MM.1S (cell line): ENCODE measurements at places on chromosomes 1 and 21.

DNA sequence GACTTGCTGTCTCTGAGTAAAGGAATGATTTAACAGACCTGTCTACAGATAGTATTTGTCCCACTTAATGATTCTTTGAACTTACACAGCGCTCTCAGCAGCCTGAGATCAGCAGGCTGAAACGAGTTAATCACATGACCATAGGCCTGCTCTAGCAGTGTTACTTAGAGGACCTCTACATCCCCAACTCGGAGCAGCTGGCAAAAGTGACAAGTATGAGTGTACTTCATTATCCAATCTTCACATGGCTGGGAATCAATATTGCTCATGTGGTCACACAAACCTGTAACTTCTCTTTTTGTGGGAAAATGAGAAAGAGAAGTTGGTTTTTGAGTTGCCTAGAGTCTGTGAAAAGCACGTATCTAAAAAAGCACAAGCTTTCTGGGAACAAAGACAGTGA is 11.4 kb upstream of the ATP13A2 start:
- no peak for DNase-seq
- H3K4me1 ChIP-seq: peaks cover 30% of the 10 kb centered on the region
- H3K36me3 ChIP-seq: peaks cover 18% of the 10 kb centered on the region
- no peak overlapping the region for H3K4me3 ChIP-seq
- H3K27me3 ChIP-seq: no peaks in the 10 kb centered on the region

DNA sequence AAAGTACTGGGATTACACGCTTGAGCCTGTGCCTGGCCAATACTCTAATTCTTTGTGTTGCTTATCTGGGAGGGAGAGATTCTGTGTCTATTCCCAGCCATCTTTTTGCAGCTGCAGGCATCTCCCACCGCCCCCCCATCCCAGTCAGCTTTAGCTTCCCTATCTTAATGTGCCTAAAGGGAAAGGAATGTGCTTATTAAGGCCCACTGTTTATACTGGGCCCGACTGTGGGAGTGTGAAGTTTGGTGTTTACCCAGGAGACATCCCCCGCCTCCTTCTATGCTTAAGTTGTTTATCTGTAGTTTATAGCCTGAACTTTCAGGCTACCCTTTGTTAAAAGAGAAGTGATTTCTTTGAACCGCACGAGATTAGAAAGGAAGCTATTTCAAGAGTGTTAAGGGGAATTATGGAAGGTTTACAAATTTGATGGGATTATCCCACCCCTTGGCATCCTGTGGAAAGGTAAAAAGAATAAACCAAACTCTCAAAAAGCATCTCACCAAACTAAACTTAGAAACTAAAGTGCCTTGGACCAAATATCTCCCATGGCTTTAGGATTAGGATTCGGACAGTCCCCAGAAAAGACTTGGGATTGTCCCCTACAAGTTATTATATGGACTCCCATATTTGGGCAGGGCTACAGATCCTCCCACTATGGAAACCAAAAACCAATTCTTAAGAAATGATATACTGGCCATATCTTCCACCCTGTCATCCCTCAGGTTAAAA is 25.5 kb upstream of the ZNF496 start:
- no peak overlapping the region for H3K27ac ChIP-seq
- DNase-seq: no peak
- no peaks in the 10 kb centered on the region for H3K27me3 ChIP-seq
- H3K36me3 ChIP-seq: no peaks in the 10 kb centered on the region
- no peaks in the 10 kb centered on the region for H3K4me1 ChIP-seq

GRCh38 chr1:10591010-10591409 is 116.3 kb downstream of the PEX14 start:
- H3K27me3 ChIP-seq: no peaks in the 10 kb centered on the region
- no peak overlapping the region for H3K27ac ChIP-seq
- DNase-seq: no peak
- no peaks in the 10 kb centered on the region for H3K4me1 ChIP-seq
- no peak overlapping the region for H3K4me3 ChIP-seq

GRCh38 chr1:77263708-77264107 is 18.1 kb upstream of the AK5 start:
- H3K27me3 ChIP-seq: no peaks in the 10 kb centered on the region
- no peak overlapping the region for H3K27ac ChIP-seq
- H3K4me3 ChIP-seq: no peak overlapping the region
- no peaks in the 10 kb centered on the region for H3K36me3 ChIP-seq
- H3K4me1 ChIP-seq: no peaks in the 10 kb centered on the region
- DNase-seq: no peak

DNA sequence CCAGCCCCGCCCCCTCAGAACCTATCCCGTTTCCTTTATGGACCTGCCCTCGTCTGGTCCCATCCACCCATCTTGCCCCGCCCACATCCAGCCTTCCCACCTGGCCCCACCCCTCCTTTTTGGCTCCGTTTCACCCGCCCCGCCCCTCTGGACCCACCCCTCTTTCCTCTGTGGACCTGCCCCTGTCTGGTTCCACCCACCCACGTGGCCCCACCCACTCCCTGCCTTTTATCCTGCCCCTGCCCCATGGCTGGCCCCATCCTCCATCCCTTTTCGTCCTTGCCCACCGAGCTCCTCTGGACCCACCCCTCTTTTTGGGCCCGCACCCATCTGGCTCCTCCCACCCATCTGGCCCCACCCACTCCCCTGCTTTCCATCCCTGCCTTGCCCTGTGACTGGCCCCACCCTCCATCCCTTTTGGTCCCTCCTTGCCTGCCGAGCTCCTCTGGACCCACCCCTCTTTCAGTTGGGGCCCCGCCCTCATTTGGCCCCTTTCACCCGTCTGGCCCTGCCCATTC is 177.3 kb downstream of the CAMTA1 start:
- peak overlapping the region; percentile 51 for H3K4me3 ChIP-seq
- H3K4me1 ChIP-seq: no peaks in the 10 kb centered on the region
- H3K27me3 ChIP-seq: peaks cover 44% of the 10 kb centered on the region
- no peaks in the 10 kb centered on the region for H3K36me3 ChIP-seq

- no peak overlapping the region for H3K27ac ChIP-seq
- H3K4me1 ChIP-seq: peaks cover 35% of the 10 kb centered on the region
- no peaks in the 10 kb centered on the region for H3K27me3 ChIP-seq
Measured at GRCh38 chr1:107357376-107357775, 216.5 kb downstream of the NTNG1 start.

DNA sequence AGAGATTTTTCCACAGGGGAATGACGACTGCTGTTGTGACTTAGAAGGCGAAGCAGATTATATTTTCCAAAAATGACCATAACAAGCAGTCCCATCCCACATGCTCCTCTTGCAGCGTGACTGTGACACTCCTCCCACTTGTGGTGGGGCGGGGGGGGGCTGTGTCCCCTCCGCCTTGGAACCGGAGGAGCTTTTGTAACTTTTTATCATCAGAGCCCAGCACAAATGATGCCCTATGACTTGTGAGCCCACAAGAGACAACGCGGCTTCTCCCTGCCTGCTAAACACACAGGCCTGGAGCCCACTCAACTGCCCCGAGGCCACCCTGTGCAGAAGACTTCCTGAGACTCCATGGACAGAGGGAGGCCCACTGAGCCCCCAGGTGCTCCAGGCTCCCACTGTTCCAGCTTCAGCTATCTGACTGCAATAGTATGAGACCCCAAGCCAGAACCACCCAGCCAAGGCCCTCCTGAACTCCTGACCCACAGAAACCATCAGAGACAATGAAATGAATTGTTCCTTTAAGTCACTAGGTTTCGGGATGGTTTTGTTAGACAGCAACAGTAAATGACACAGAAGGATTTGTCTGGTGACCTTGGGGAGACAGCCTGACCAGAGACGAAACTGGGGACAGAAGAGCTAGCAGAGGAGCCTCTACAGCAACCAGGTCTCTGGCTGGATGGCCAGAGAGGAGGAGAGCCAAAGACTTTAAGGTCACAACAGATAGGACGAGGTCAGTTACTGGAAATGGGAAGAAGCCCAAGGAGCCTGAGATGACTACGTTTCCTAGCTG is 58.8 kb downstream of the CAPZB start:
- no peak overlapping the region for H3K4me3 ChIP-seq
- no peak overlapping the region for H3K27ac ChIP-seq
- no peaks in the 10 kb centered on the region for H3K27me3 ChIP-seq
- no peak for DNase-seq
- no peaks in the 10 kb centered on the region for H3K4me1 ChIP-seq

DNA sequence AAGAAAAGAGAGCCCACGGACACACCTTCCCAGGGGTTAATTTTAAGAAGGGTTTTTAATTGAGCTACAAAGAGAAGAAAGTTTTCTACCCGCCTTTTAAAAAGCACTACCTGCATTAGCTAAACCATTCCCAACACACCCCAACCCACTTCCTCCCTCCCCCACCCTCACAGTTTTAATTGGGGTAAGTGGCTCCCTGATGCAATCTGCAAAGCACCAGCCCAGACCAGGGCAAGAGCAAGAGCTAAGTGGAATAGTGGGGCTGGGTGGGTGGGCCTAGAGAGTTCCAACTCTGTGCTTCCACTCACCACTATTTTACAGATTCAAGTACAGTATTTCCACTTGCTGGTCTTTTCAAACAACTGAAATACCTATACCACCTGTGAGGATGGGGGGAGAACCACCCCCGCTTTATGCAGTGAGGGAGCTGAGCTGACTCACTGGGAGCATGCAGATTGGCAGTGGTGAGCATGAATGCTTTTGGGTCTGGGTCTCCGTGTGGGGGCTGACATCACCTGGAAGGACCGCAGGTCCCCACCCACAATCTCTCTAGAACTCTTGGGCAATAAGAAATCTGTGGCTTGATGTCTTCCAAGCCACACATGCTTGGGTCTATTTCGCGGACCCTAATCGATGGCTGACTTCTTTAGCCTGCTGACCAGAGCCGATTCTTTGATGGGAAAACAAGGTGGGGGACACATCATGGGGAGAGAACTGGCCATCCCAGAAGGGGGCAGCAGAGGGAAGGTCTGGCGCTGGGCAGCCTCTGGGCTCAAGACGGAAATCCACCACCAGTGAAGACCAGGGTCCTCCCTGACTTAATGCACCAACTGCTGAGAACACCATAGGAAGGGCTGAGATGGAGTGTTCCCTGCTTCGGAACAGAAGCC is 95.5 kb downstream of the SSBP3 start:
- no peaks in the 10 kb centered on the region for H3K27me3 ChIP-seq
- no peak overlapping the region for H3K27ac ChIP-seq
- no peaks in the 10 kb centered on the region for H3K4me1 ChIP-seq
- no peak for DNase-seq

- DNase-seq: no peak
- no peaks in the 10 kb centered on the region for H3K4me1 ChIP-seq
Measured at GRCh38 chr1:195769461-195769860, 838.8 kb downstream of the KCNT2 start.

DNA sequence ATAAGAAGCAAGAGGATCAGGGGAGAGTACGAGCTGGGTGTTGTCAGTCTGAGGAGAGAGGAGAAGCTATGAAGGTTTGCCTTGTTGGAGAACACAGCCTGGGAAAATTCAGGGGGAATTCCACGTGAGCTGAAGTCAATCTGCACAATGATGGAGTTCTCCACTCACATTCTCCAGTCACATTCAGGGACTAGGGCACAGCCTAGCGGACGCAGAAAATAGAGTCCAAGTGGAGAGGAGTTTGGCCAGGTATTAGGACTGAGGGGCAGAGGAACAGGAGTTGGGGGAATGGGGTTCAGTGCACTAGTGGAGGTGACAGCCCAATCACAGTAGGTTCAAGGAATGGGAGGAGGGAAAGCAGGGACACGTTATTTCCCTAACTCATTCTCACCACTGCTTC is 124.0 kb downstream of the KCNH1 start:
- DNase-seq: no peak
- H3K4me1 ChIP-seq: no peaks in the 10 kb centered on the region
- no peak overlapping the region for H3K27ac ChIP-seq
- no peaks in the 10 kb centered on the region for H3K27me3 ChIP-seq

- H3K4me3 ChIP-seq: no peak overlapping the region
- H3K27me3 ChIP-seq: peaks cover 84% of the 10 kb centered on the region
- H3K27ac ChIP-seq: no peak overlapping the region
- no peak for DNase-seq
- no peaks in the 10 kb centered on the region for H3K4me1 ChIP-seq
Measured at GRCh38 chr1:16116625-16117024, 39.2 kb downstream of the EPHA2 start.

DNA sequence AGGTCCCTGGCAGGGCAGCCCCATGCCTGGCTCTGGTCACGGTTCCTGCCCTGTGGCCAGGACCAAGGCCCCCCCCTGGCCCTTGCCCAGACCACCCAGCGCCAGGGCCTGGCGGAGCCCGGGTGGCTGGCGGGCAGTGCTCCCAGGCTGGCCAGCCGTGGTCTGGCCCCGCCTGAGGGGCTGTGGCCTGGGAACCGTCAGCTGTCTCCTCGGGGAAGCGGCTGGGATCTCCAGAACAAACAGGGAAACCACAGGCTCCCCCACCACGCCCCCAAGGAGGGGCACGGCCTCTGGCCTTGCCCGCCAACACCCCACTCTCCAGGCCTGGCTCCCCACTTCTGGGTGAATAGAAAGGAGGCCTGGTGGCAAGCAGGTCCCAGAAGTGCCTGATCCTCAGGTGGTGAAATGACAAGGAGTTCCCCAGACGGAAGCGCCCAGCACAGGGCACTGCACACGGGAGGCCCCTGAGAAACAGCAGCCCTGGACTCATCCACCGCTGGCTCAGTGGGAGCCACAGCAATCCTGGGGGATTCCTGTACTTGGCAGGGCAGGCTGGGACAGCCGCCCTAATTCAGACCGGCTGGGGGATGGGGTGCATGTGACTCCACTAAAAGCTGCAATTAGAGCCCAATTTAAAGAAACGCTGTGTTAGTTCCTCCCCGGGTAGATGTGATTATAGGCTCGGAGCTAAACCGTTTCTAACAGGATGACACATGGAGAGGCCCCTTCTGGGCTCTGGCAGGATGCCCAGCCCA is 78.9 kb downstream of the RAP1GAP start:
- peaks cover 100% of the 10 kb centered on the region for H3K27me3 ChIP-seq
- no peaks in the 10 kb centered on the region for H3K36me3 ChIP-seq
- no peak overlapping the region for H3K4me3 ChIP-seq
- no peak overlapping the region for H3K27ac ChIP-seq
- no peaks in the 10 kb centered on the region for H3K4me1 ChIP-seq

DNA sequence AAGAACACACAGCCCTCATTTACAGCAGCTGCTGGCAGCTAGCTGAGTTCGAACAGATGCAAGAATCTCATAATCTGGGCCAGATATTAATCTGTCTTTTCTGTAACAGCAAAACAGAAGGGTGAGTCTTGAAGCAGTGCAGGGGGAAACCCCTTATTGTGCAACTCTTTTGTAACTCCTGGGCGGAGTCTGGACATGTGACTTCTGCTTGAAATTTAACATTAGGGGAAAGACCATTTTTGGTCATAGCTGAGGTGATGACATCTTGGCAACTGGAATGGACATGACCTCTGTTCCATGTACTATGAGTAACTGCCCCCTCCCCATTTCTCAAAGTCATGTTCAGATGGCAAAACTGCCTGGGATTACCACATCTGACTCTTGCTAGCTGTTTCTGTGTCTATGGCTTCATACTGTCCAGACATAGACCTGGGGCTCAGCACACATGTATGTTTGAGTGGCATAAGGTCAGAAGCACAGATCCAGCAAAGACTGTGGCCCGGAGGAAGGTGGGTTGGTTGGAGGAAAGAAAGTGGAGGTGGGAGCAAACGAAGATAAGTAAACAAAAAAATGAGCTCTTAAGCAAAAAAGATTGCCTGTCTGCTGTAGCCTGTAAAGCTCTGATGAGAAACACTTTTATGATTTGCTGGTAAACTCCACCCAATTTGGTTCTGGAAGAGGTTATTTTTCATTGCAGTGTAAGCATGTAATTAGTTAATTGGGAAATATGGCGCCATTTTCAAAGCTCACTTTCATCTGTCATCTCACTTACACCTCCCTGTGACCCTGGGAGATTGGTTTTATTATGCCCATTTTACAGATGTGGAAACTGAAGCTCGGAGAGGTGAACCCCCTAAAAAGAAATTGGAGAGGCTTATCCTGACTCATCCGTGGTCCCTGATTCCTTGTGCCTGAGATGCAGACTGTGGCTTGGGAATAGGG is 26.1 kb downstream of the ETS2 start:
- peak; percentile 14 for DNase-seq
- no peaks in the 10 kb centered on the region for H3K27me3 ChIP-seq
- no peak overlapping the region for H3K27ac ChIP-seq
- H3K4me3 ChIP-seq: no peak overlapping the region
- no peaks in the 10 kb centered on the region for H3K36me3 ChIP-seq
